BE2C (cell line): ENCODE measurements at places on chromosomes 2 and 18.

GRCh38 chr2:181657379-181657778 lies 474 bp upstream of the CERKL start:
- DNase-seq = no peak

- peak; percentile 85 for DNase-seq
These were observed 248.9 kb downstream of the ANAPC1 start for GRCh38 chr2:111634995-111635538.

- DNase-seq = no peak
These were observed 43.4 kb downstream of the MBP start for GRCh38 chr18:77088963-77089722.

- DNase-seq = no peak
These were observed 116.2 kb downstream of the RIF1 start for GRCh38 chr2:151525821-151526373.

DNA sequence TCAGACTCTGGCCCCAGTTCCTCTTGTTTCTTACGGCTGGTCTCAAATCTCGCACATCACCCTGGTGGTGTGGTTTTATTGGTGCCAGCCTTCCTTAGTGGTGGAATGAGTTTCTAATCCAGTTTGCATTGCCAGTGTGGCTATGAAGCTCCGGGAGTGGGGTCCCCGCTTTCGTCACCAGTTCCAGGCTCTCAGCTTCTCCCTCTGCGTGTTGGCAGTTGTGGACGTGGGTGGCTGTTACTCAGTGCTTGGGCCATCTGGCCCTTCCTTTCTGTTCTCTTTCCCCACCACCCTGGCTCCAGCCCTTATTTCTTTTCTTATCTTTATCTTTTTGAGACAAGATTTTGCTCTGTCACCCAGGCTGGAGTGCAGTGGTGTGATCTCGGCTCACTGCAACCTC lies 30.1 kb downstream of the EFR3B start:
- DNase-seq = no peak

GRCh38 chr18:13451213-13451540 lies 232.6 kb downstream of the LDLRAD4 start:
- DNase-seq = no peak

GRCh38 chr2:100606332-100606725 lies 43.5 kb downstream of the PDCL3 start:
- no peak for DNase-seq

GRCh38 chr2:233938676-233939370 lies 21.6 kb downstream of the TRPM8 start:
- DNase-seq = no peak

- DNase-seq = no peak
These were observed 40.5 kb upstream of the PEX13 start for GRCh38 chr2:60976875-60977561.

DNA sequence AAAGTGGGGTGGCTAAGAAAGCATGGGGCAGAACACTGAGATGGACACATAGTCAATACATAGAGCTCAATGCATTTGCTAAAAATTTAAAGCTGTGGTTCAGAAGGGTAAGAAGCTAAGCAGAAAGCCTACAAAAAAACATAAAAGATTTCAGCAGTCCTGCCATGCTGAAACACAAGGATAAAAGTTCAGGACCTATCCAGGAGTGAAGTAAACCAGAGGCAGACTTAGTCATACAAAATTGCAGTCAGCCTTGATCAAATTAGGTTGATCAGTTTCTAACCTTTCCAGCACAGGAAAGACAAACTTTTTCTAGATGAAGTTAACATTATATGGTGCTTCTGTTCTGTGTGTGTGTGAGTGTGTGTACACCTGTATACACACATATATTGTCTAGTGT lies 120.8 kb upstream of the RBMS1 start:
- DNase-seq = no peak

- DNase-seq = no peak
These were observed 58.8 kb upstream of the TMEM163 start for GRCh38 chr2:134777593-134777992.

GRCh38 chr18:11047817-11048216 lies 101.6 kb downstream of the PIEZO2 start:
- no peak for DNase-seq

- peak; percentile 73 for DNase-seq
These were observed 146.6 kb upstream of the REV1 start for GRCh38 chr2:99636144-99637034.

- no peak for DNase-seq
These were observed 211.6 kb downstream of the BCL2 start for GRCh38 chr18:63107931-63108330.

GRCh38 chr2:102044967-102045489 lies 53.3 kb downstream of the IL1R2 start:
- no peak for DNase-seq

DNA sequence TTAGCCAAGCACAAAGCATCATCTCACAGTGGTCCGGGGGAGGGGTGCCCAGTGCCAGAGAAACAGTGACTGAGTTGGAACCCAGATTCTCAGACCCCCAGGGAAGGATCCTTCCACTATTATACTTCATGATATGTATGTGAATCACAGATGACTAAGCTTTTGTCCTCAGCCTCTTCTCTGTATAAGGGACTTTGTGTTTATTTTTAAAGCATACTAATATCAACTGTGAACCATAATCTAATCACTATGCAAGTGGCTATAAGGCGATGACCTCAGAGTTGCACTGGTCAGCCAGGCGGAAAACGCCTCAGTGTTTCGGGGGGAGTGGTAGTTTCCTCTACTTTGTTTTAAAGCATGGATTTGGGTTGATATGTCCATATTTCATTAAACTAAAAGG lies 160.4 kb upstream of the TMEM200C start:
- DNase-seq = no peak

DNA sequence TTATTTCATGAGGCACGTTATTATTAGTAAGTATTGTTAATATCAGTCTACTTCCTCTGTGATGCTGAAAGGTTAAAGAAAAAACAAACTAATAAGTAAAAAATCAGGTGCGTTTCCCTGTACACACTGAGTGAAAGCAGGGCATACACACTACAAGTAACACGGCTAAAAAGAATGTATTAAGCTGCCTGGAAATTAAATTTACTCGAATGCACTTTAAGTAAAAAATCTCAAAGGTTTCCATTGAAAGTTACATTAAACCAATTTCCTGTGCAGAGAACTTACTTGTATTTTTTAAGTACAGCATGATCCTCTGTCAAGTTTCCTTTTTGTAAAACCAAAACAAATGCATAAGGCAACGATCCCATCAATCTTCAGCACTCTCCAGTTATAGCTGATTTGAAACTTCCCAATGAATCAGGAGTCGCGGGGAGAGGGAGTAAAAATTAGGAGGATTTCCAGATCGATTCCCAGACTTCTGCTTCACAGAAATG lies 633 bp downstream of the BCL2 start:
- no peak for DNase-seq

DNA sequence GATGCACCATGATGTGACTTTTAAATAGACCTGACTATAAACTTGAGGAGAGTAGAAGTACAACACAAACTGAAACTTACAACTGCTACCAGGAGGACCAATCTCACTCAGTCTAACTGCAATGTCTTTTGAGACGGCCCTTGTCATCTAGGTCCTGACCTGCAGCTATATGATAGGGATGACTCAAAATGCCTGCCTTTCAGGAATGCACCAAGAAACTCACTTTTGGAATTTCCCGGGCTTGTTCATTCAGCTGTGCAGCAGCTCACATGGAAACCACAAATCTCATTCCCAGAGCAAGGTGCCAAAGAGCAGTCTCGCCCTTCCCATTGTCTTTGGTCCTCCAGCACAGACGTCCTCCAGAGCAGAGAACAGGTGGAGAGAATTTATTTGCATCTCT lies 113.7 kb downstream of the SPOPL start:
- DNase-seq = no peak

DNA sequence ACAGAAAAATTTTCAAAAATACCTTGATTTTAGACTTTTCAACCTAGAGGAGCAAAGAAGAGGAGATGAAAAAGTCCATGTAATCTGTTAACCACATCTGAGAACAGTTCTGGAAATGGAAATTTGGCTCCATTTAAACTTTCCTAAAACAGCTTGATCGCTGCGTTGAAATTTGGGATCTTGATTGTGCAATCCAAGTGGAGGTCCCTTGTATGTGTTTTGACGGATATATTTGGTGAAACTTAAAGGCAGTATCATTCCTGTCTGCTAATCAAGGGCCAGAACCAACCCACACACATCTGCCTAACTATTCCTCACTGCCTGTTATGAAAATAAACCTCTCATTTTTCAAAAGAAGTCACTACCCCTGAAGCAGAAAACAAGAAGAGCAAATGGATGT lies 46.6 kb downstream of the SPATS2L start:
- DNase-seq = no peak
